Activated naive CD4-positive, alpha-beta T cell treated with anti-CD3 and anti-CD28 coated beads for 36 hours (primary cell): ENCODE measurements at places on chromosomes 16 and 17. TPM values are rescaled to one million over a fixed set of nuclear protein-coding genes. Genes with fewer than 3 reads are reported as not detected.
A peak's percentile ranks its signal among the peaks of the same experiment; 100 is the strongest.

DNA sequence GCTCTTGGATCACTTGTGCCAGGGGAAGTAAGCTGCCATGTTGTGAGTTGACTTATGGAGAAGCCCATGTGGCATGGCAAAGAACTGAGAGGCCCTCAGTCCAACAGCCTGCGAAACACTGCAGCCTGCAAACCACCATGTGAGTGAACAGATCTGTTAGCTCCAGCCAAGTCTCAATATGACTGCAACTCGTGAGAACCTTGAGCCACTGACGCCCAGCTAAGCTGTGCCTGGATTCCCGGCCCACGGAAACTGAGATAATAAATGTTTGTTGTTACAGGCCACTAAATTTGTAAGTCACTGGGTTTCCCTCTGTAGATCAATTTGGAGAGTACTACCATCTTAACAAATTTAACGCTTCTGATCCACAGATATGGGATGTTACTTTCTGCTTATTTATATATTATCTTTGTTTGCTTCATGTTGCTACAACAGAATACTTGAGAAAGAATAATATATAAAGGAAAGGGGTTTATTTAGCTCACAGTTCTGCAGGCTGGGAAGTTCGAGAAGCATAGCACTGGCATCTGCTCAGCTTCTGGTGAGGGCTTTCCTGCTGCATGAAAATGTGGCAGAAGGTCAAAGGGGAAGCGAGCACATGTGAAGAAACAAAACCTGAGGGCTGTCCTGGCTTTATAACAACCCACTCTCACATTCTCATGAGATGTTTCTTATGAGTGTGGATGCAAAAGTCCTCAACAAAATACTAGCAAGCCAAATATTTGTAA, 29.4 kb upstream of the ATP2A3 start:
- DNase-seq: no peak

DNA sequence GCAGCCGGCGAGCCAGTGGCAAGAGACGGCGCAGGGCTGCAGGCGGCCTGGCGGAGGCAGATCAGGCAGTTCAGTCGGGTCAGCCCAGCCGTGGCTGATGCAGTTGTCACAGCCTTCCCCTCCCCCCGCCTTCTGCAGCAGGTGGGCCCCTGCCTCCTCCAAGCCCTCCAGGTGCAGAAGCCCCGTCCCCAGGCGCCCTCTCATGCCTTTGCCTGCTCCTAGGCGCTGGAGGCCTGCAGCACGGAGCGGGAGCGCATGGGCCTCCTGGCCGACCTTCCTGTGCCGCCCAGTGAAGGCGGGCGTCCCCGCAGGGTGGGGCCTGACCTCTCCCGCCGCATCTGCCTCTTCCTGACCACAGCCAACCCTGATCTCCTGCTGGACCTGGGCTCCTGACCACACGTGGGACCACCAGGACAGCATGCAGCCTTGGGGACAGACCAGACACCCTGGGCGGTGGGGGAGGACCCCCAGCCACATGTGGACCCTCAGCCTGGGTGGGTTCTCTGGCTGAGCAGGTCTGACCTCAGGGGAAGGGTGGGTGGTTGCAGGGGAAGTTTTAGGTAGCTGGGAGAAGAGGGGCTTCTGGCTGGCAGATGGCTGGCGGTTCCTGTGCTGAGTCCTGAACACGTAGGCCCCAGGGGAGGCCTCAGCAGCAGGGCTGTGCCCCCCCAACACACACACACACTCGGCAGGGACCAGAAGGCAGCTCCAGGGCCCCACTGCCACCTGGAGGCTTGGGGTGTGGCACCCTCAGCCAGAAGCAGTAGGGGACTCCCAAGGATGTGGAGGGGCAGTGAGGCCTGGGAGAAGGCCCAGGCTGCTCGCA, 3.1 kb upstream of the MRPS34 start:
- no peak for DNase-seq

- DNase-seq: no peak
Observed at GRCh38 chr16:28089992-28090365, 26.5 kb upstream of the GSG1L start.

DNA sequence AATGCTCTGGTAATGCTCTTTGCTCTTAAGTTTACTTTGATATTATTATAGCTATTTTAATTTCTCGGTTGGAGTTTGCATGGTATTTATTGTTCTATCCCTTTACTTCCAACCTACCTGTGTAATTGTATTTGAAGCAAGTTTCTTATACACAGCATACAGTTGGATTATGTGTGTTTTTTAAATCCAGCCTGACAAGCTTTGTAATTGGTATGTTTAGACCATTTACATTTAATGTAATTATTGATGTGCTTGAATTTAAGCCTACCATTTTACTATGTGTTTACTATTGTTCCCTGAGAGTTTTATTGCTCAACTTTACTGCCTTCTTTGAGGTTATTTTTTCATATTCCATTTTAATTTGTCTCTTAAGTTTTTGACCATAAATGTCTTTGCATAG, 35.7 kb downstream of the ACSF3 start:
- DNase-seq: no peak

DNA sequence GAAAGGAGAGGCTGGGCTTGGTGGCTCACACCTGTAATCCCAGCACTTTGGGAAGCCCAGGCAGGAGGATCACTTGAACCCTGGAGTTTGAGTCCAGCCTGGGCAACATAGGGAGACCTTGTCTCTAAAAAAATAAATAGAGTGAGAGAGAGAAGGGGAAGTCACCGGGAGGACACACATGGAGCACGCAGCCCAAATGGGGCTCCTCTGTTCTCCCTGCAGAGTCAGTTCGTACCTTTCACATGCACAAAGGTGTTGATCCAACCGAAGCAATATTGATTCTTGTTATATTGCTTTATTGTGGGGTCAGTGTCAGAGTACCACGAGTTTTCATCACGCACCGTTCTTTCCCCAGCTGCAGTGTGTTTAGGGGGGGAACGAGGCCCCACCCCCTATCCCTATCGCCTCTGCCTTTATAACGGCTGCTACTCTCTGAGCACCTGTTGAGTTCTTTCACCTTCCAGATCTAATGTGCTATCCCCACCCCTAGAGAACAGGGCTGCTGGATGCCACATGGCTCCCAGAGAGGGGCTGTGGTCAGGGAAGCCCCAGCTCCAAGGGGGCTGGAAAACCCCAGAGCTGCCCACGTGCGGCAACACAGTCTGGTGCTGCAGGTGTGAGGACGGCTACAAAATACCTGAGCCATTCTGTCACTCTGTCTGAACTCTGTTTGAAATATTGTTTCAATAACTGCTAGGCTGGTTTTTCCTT, 1.0 kb upstream of the TMEM235 start:
- no peak for DNase-seq

DNA sequence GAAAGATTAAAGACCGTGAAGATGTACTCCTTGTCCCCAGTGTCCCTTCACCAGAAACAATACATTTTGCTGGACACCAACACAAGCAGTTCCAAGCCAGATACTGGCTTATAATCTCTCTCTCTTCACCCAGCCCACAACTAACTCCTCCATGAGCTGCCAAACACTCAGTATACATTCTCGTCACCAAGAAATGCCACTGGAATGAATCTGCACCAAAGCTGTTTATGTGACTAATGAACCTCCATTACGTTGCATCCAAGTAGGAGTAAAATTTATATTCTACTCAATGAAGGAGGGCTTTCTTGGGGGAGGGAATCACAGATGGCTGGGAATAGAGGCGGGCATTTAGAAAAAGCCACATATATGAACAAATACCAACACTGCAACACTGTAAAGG, 20.9 kb upstream of the SOX9 start:
- no peak for DNase-seq

DNA sequence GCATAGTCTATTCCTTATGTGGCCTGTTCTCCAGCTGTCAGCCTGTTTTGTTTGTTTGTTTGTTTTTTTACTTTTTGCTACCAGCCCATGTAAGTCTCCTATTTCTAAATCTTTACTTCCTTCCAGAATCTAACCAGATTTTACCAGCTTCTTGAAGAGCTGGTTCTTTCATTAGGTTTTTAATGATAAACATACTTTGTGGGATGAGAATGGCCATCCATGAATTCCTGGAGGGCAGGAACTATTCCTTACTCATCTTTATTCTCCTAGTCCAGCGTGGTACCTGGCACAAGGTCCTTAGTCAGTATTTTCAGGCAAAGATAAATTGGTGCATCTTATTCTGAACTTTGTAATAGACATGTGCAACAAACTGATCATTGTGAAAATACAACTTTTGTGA, 17.3 kb downstream of the RSPRY1 start:
- DNase-seq: no peak

DNA sequence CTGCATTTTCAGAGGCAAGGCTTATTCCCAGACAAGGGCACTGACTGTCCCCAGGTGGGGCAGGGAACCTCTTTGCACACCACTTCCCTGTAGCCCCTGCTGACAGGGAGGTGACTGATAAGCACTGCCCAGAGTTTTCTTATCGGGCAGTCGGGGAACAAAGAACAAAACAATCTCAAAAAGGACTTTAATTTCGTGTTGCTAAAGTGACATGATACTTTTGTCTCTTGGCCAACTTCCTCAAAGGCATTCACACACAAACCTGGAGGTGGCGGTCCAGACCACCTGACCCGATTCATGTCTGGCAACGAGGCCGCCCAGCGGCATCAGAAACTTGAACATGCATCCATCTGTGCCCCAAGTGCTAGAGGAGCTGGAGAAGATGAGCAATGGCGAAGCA, 28.9 kb downstream of the ZDHHC7 start:
- peak; percentile 14 for DNase-seq

- DNase-seq: no peak
Observed at GRCh38 chr16:1332618-1333148, 762 bp upstream of the BAIAP3 start.

DNA sequence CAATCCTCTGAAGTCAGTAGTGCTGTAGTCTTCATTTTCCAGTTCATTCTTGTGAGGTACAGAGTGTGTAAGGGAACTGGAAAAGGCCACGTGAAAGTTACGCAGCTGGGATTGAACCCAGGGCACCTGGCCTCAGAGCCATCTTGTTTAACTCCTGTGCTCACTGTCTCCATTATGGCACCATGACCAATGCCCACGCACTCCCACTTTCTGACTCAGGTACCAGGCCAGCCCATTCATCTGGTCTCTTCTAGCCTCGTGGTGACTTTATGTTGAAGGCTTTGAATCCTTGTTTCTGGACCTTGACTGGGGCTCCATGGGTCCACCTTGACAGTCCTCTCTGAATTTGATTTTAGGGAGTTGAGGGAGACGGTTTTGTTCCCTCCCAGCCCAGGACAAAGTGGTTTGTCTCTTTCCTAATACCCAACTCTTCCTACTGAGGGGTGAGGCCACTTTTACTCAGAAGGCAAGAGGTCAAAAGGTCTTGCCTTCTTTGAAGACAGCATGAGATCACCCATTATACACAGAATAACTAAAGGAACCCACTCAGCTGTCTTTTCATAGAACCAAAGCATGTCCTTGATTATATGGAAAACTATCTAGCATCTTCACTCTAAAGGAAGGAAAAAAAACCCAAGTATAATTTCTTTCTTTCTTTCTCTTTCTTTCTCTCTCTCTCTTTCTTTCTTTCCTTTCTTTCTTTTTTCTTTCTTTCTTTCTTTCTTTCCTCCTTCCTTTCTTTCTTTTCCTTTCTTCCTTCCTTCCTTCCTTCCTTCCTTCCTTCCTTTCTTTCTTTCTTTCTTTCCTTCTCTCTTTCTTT, 50.0 kb downstream of the OTOA start:
- DNase-seq: no peak

- no peak for DNase-seq
Observed at GRCh38 chr17:29524692-29525091, 42.1 kb downstream of the ABHD15 start.

DNA sequence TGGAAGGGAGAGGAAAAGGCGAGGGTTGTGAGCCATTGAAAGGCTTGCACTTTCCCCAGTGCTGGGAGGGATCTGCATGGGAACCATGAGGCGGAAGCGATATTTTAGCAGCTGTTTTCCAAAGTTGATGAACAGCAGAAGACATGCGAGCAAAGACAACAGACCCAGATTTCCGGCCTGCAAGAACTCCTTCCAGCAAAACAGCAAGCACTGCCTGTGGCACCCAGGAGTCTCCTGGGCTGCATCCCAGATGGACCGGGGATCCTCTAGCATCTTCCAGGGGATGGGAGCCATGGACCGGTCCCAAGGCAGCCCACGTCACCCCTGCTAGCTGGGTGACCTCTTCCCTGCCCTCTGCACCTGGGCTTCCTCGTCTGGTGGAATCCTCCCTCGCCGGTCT, 162.8 kb downstream of the IRF8 start:
- no peak for DNase-seq

DNA sequence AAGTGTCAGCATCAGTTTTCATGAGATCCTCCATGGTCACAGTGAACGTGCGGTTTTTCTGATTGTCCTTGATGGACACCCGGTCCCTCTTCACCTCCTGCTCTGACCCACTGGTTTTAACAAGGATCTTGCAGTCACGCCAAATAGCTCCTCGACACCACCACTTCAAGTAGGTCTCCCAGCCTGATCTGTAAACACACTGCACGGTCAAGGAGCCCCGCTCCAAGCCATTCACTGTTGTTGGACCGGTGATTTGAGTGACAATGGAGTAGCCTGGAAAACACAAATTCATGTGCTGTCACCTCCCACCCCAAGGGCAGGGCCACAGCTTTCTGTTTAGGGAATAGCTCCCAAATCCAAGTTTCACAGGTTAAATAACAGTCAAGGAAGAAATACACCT, 8.2 kb downstream of the CD300LF start:
- DNase-seq: no peak

- no peak for DNase-seq
Observed at GRCh38 chr17:82018989-82019689, 3.5 kb downstream of the CENPX start.

DNA sequence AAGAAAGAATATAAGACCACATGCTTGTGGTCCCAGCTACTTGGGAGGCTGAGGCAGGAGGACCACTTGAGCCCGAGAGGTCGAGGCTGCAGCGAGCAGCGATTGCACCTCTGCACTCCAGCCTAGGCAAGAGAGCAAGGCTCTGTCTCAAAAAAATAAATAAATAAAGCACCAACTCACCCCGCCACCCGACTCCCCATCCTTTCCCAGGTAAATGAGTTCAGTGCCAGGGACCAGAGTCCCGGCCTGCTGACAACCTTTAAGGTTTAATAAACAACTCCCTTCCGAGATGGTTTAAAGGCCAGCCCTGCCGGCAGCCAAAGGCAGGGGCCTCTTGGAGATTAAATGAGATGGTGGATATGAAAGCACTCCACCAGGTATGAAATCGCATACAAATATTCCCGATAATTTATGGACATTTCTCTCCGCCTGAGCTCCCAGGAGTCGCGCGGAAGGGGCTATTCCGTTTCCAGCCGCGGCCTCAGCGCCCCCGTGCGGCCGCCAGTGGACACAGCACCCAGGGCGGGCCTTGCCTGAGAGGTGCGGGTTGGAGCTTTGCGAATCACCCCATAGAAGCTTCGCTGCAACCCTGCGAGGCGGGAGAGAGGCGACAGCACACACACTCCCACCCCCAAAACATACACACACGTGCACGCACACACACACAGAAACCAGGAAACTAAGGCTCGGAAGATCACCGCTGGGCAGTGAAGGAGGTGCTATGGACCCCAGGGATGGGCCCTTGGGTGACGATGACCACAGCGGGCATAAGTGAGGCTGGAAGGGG, 4.0 kb upstream of the RPL38 start:
- peak; percentile 69 for DNase-seq

The FAM171A2 gene
- total RNA-seq: 0.21 TPM

The LGALS9 gene
- 80.2 TPM for total RNA-seq

The KRTAP4-3 gene
- total RNA-seq: not detected

The SCN4A gene
- 0.47 TPM for total RNA-seq

The STAT5A gene
- 165 TPM for total RNA-seq

The KPNA2 gene
- total RNA-seq: 203 TPM

The ST6GALNAC2 gene
- not detected for total RNA-seq

The SLC38A8 gene
- not detected for total RNA-seq

The CACNA1G gene
- 0.22 TPM for total RNA-seq

The LYRM1 gene
- total RNA-seq: 20.8 TPM

The ACE gene
- 0.12 TPM for total RNA-seq
